ENCODE measurements at places on chromosomes 2 and 18.

- DNase-seq: peak; percentile 18
Measured at GRCh38 chr2:120958623-120959366, 223.1 kb downstream of the GLI2 start.

DNA sequence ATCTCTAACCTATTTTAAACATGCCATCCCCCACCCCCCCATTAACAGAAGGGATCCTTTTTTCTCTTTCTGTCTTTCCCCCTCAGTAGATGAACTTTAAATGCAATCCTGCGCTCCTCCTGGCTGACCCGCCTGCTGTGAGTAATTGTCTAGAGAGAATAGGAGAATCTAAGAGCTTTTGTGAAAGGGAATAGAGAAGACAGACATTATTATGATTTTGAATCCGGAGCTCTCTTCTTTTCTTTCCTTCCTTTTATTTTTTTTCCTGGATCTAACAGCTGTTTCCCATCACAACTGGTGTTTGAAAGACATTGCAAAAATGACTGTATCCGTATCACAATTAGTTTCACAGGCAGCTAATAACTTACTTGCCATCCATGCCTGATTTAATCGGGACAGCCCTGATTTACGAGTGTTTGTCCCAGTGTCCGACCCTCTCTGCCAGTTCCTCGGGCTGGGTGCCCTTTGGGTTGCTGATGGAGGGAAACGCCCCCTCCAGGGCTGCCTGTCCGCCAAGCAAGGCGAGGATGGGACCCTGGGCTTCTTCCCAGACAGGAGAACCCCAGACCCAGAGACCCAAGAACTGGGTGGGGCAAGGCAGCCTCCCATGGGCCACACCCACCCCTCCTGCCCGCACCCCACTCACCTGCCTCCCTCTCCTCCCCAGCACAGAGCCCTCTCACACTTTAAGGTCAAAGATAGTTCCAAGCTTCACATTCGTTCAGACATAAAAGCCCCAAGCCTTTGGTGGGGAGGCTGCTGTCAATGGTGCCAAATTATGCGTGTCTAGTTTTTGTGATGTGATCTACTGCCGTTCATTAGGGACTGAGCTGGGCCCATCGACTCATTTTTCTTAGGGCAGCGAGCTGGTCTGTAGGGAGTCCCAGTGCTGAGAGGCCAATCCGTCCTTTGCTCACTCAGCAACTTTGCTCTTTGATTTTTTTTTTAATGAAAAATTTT lies 231.7 kb downstream of the ZNF516 start:
- no peak for DNase-seq

DNA sequence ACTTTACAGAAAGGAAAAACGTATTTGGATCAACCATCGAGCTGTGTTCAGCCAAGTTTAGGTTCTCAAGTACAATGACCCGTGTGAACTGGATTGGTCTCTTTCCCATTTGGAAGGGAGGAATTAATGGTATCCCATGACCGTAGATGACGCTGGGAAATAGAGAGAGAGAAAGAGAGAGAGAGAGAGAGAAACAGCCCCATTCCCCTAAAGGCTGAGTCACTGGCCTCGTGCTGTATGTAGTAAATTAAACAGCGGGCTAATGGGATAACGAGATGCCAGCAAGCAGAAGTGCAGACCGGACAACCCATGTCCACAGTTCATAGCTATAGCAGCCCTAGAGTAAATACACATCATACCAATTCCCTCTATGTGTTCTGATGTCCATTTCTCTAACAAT lies 99.6 kb downstream of the BCL11A start:
- DNase-seq: no peak

DNA sequence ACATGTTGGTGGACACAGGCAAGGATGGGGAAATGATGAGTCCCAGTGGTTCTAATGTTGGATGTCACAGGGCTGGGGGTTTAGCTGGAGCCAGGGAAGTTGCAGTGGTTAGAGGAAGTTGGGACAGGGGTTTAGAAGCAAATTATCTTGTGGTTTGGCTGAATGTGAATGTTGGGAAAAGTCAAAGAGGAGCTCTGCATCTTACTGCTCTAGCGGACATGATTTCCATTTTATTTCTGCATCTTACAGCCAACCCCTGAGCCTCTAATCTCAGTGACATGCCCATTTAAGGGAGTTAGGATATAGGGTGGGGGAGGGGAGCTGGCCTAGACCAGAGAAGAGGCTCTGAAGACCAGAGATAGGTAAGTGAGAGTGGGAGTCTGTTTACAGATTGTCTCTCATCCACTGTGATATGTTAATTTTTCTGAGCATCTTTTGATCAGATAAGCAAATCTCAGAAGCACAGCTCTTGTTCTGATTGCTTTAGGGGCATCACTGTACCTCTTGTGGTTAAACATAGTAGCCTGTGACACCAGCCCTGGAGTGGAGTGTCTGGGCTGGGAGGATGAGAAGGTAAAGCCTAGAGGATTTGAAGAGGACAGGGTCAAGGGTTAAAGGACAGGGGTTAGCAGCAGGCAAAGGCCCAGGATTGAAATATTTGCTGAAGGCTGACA lies 43.6 kb downstream of the SETBP1 start:
- peak; percentile 59 for DNase-seq

GRCh38 chr2:10158681-10159080 lies 36.1 kb downstream of the RRM2 start:
- no peak for DNase-seq

DNA sequence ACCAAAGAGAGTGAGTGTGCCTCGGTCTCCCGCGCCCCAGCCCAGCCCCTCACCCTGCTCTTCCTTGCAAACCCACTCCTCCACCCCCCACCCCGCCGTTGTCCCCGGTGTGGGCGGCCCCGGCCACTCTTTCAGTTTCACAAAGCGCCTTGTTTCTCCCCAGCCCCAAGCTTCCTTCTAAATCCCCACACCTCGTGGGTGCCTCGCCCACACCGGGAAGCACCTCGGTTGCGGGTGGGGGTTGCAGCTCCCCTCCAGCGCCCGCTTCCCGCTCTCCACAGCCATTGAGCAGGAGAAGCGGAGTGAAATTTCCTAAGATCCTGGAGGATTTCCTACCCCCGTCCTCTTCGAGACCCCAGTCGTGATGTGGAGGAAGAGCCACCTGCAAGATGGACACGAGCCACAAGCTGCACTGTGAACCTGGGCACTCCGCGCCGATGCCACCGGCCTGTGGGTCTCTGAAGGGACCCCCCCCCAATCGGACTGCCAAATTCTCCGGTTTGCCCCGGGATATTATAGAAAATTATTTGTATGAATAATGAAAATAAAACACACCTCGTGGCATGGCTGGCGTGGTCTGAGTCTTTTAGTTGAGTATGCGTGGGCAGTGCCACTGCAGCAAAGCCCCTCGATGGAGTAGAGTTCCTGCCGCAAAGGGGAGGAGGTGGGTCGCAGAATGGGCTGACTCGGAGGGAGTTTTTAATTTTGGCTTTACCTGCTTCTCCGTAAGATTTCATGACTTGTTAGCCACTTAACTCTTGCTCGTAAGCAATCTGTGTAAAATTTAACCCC lies 848 bp downstream of the TMSB10 start:
- peak; percentile 74 for DNase-seq

GRCh38 chr2:46230115-46230571 lies 67.1 kb upstream of the EPAS1 start:
- DNase-seq: peak; percentile 36

DNA sequence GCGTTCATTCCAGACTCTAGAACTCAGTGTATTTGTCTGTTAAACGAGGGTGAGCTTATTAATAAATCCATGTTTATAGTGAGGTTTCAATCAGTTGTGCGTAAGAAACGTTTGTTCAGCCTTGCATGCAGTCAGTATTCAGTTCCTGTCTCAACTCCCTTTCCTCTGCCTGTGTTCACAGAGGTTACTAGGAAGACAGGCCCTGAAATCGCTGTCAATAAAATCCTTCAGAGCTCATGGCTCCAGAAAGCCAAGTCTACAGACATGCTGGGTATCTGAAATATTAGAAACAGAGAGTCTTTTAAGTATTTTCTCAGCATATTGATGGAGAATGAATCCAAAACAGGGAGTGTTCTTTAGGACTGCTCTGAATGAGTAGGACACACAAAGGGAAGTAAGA lies 75.4 kb downstream of the KLF7 start:
- no peak for DNase-seq

GRCh38 chr2:179460181-179460929 lies 195.7 kb upstream of the SESTD1 start:
- no peak for DNase-seq

- no peak for DNase-seq
Measured at GRCh38 chr18:31207391-31207790, 44.7 kb upstream of the DSC1 start.

DNA sequence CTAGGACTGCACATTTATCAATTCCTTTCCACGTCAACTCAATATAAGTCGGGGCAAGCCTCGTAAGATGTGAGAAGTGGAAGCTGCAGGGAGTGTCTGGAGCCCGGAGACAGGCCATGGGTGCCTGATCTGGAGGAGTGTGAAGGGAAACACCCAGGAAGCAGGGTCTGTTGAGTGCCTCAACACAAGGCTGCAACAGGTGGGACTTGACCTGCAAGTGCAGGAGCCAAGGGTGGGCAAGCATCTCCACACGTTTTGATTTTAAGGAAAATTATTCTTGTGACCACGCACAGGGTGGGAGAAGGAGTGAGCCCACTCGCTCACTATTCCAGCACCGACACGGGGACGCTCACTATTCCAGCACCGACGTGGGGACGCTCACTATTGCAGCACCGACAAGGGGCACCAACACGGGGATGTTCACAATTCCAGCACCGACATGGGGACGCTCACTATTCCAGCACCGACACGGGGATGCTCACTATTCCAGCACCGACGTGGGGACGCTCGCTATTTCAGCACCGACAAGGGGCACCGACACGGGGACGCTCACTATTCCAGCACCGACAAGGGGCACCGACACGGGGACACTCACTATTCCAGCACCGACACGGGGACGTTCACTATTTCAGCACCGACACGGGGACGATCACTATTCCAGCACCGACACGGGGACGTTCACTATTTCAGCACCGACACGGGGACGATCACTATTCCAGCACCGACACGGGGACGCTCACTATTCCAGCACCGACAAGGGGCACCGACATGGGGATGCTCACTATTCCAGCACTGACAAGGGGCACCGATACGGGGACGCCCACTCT lies 197.3 kb downstream of the EIPR1 start:
- DNase-seq: no peak

GRCh38 chr2:26922405-26923188 lies 47.8 kb upstream of the MAPRE3 start:
- DNase-seq: peak; percentile 44

DNA sequence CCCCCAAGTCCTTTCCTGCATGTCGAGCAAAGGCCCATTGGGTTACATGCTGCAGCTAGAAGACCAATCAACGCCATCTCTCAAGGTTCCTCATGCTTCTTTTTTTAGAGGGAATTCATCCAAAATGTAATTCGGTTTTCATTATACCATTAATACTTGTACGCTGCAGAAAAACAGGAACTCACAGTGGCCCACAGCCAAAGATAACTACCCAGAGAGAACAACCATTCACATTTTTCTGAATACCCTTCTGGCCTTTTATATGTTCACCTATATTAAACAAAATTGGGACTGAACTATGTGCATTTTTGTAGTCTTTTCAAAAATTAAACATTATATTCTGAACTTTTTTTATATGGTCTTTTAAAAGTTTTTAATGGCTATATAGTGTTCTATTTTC lies 25.8 kb downstream of the FARP2 start:
- no peak for DNase-seq

DNA sequence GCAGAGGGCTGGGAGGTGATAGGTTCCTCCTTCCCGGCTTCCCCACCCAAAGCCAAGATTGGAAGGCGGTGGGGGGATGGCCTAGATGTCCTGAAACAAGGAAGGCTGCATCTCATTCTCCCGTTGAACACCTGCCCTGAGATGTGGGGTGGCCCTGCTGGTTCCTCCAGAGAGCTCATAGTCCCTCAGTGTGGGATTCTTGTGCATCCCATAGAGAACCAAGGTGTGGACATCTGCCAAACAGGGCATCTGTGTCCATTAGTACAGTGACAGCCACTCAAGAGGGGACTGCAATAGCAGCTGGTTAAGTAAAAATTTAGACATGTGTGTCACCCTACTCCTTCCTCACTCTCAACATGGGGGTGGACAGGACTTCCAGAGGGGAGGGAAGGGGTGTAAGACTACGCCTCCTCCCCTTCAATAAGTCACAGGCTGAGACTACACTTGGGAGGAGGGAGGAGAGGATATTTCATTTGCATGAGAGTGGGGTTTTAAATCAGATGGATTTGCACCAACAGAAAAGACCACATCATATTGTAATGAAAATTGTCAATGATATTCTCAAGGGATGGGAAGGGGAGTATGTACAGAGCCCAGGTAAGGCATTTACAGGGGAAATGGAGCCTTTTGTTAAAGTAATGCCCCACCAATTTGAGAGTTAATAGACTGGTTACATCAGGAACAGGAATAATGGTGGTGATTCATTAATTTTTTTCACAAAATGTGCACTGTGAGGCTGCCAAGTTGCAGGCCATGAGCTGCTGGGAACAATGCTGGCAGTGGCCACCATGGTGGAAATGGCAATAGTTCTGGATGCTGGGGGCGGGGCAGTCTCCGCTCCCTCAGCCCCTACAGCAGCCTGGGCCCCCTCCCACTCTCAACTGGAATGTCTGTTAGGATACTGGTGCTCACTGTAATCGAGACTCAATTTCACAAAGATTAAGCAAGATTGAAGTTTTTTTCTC lies 80.6 kb downstream of the TEX51 start:
- no peak for DNase-seq

DNA sequence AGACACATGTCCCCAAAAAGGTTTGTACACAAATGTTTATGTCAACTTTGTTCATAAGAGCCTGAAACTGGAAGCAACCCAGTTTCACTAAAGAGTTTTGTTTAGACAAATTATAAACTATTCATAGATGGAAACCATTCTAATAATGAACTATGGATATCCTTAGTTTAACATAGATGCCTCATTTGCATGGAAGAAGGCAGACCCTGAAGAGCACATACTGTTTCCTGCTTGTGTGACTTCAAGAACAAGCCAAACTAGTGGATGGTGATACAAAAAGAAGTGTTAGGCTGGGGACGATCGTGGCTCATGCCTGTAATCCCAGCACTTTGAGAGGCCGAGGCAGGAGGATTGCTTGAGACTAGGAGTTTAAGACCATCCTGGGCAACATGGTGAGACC lies 48.1 kb downstream of the ACOXL start:
- no peak for DNase-seq

GRCh38 chr2:2653231-2653630 lies 322.2 kb upstream of the MYT1L start:
- no peak for DNase-seq

DNA sequence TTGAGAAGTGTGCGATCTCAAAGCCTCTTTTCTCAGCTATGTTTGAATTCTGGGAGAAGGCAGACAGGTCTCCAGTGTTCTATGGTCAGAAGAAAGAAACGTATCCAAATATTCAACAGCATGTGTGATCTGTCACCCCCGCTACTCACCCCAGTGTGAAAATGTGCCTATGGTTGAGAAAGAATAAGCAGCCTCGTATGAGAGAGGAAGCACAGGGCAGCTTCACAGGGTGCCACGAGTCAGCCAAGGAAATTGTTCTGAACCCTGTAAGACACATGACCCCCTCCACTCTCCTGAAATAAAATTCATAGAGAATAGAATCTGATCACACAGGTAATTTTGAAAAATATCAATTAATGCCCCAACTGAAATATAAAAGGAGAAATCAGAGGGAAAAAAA lies 8.0 kb upstream of the SF3B1 start:
- DNase-seq: no peak

All from activated CD4-positive, alpha-beta T cell treated with anti-CD3 and anti-CD28 coated beads, Interleukin-2, Interleukin-6, amounts not matched to agents 100 ng/mL and 50 ng/mL, durations not matched to agents 16 hours and 8 hours (primary cell).